ENCODE measurements at places on chromosomes 2 and 18.

DNA sequence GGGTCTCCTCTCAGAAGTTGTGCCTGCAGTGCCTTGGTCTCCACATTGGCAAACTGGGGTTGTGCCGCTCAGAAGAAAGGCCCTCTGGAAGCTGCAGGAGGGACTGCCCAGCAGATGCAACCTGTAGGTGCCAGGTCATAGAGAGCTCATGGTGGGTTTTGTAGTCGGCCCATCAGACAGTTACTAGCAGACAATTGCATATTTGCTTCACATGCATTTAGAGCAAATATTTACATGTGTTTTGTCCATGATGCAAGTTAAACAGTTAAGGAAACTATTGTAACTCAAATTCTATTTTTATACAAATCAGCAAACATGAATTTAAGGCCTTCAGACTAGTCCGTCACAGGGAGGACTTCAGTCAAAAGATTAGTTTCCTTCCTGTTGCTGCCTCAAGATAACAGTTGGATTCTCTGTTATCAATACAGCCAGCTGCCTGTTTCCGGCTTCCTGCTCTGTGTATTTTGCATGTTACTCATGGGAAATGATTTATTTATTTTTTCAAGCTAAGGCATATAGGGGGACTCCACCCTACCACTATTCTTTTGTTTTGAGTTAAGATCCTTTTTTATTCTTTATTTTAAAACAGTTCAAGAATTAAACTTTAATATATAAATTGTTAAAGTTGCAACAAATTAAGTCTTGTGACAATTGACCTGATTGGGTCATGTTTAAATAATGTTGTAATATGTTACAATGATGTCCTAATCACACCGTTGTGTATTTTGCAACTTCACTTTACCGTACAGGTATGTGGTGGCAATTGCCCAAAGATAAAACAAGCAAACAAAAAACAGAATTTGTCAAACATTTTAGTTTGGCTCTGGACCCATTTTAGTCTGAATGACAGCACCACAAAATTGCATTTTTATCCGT, 133.5 kb downstream of the SPTBN1 start:
- no peak for DNase-seq

DNA sequence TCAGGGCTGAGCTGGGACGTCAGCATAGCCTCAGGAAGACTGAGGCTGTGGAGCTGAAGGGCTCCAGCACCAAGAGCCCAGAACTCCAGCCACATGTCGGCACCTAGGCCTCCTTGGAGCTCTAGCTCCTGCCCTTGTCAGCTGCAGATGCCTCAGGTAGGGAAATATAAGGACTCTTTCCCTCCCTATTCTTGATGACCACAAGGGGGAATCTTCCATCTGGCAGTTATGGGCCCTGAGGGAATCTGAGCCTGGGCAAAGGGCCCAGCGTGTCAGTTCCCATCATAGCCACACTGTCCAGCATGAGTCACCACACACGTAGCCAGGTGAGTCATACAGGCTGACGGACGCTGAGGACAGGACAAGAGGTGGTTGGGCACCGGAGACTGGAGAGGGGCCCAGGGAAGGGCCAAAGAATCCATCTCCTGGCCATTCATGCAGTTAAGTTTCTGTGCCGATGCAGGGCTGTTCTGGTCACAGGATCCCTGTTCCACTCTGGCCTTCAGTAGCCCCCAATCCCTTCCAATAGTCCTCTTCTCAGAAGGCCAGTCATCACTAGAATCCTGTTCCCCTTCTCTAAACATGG, 1.8 kb downstream of the MPV17 start:
- DNase-seq, result peak; percentile 71

GRCh38 chr2:239736358-239737143, 288.6 kb downstream of the NDUFA10 start:
- no peak for DNase-seq

GRCh38 chr2:15836689-15837610, 103.4 kb upstream of the MYCN start:
- no peak for DNase-seq

- no peak for DNase-seq
Observed at GRCh38 chr2:185891804-185892411, 153.3 kb downstream of the FSIP2 start.

DNA sequence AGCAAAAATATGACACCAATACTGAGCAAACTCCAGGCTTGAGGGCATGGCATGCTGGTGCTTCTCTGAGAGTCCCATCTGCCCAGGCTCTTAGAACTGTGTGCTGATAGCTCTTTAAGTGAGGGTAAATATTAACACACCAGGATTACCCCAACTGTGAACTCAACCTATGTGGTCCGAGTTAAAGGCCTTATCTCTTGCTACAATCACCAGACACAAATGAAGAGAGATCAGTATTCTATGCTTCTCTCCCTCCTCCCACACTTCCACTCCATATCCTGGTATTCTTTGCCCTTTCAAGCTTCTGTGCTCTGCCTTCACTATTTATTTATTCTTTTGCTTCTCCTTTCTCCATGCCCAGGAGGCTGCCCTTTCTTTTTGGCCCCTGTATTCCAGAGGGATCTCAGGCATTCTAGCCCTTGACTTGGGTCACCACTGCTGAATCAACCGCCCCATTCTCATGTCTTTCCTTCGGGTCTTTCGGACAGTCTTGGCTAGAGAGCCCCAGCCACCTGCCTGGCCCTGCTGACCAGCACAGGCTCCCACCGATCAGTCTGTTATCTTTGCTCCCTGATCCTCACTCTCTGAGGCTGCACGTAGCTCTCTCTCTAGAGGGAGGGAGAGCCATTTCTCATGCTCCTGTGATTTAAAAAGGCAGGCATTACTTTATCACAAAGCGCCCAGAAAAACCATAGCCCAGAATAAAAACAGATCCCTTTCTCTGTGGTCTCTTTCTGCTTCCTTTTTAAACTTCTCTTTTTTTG, 17.2 kb upstream of the HK2 start:
- DNase-seq, result no peak

DNA sequence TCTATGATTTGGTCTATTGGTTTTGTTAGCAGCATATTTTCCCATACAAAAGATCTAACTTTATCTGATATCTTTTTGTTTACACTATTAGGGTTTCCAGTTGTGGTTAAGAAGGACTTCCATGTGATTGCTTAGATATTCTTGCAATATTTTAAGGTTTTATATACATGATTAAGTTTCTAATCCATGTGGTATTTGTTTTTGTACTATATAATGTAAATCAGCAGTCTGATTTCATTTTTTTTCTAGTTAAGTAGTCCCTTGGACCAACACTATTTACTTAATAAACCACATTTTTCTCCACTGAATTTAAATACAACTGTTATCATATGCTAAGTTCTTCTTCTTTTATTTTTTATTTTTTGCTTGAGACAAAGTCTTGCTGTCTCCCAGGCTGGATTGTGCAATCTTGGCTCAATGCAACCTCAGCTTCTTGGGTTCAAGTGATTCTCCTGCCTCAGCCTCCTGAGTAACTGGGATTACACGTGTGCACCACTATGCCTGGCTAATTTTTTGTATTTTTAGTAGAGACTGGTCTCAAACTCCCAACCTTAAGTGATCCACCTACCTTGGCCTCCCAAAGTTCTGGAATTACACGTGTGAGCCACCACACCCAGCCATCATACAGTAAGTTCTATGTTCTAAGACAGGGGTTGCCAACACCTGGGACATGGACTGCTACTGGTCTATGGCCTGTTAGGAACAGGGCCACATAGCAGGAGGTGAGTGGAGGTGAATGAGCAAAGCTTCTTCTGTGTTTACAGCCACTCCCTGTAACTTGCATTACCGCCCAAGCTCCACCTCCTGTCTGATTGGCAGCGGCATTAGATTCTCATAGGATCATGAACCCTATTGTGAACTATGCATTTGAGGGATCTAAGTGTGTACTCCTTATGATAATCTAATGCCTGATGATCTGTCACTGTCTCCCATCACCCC, 58.5 kb upstream of the RAB27B start:
- no peak for DNase-seq

DNA sequence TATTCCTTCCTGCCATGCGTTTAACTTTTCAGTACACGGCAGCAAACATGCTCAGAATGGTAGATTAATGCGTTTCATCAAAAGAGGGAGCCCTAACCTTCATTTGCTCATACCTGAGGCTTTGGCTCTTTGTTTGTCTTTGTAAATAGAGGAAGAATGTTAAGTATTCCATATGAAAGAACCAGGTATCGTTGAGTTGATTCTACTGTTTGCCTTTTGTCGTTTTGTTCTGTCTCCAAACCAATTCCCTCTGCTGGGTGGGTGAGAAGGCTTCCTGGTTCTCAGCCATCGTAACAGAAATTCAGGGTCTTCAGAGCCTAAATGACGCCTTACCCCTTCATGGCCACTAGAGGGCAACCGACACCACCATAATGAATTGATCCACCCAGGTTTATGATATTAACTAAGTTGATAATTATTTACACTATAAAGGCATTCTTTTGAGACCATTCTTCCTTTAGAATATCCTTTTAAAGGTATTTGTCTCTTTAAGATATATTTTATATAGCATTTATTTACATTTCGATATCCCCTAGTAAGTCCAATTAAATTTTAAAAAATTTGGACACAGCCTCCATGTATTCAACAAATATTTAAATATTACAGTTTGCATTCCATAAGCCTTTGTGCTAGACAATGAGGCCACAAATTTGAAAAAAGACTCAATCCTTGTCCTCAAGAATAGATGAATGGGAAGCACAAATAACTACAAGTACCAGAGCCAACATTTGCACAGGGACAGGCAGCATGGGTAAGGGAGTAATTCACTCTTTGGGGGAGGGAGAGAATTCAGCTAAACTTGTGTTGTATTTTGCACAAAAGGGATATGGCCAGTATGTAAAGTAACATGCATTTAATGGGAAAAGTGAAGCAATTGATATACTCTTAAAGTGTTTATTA, 48.1 kb downstream of the TIMM21 start:
- peak; percentile 90 for DNase-seq

DNA sequence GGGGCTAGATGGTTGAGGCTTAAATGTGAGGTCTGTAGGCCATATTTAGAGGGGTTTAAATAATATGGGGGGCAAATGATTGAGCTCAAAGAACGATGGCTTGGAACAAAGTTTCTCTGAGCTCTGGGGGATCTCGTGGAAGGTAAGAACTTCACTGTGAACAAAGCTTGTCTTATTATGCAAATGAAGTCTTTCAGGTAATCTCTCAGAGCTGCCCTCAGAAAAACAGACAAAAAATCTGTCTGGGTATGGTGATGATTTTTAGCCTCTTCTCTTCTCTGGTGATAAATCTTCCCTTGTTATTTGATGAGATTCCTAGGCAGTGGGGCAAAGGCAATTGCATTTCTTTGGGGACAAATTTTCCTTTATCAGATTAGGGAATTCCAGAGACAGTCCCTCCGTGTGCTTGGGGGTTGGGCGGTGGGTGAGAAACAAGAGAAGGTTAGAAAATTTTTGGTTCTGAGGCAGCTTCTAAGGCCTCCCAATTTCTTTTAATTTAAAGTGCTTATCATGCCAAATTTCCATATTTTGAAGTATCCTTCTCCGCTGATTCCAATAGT, 760.4 kb downstream of the TSN start:
- no peak for DNase-seq
